ENCODE measurements at places on chromosomes 12 and 14.

GRCh38 chr12:99026332-99027054 is 381.4 kb downstream of the APAF1 start:
- H3K27ac ChIP-seq: no peak overlapping the region
- H3K27me3 ChIP-seq: peaks cover 4% of the 10 kb centered on the region
- no peaks in the 10 kb centered on the region for H3K4me1 ChIP-seq
- no peak for DNase-seq
- no peak overlapping the region for H3K4me3 ChIP-seq

GRCh38 chr12:80056845-80057244 is 42.5 kb upstream of the OTOGL start:
- H3K36me3 ChIP-seq: no peaks in the 10 kb centered on the region
- H3K27ac ChIP-seq: no peak overlapping the region
- no peaks in the 10 kb centered on the region for H3K4me1 ChIP-seq
- DNase-seq: no peak
- no peak overlapping the region for H3K4me3 ChIP-seq

DNA sequence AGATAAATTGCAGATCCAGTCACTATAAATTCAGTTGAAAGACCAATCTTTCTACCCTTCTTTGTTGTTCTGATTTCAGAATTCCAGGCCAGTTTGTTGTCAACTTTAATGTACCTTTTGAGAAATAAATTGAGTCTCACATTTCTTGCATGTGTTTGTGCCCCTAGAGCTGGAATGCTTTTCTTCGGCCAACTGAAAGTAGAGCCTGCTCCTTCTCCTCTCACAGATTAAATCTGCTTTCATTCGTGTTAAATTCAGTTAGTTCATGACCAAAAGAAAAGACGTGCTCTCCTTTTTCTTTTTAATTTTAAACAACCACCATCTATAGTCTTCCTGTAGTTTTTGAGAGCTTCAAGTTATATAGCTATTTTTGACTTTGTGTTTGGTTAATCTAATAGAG is 22.9 kb downstream of the SOCS2 start:
- H3K27me3 ChIP-seq: peaks cover 58% of the 10 kb centered on the region
- no peak for DNase-seq
- H3K36me3 ChIP-seq: peaks cover 2% of the 10 kb centered on the region
- peaks cover 16% of the 10 kb centered on the region for H3K4me1 ChIP-seq
- no peak overlapping the region for H3K4me3 ChIP-seq

GRCh38 chr14:68910540-68910939 is 68.6 kb downstream of the ACTN1 start:
- peaks cover 6% of the 10 kb centered on the region for H3K36me3 ChIP-seq
- H3K4me3 ChIP-seq: no peak overlapping the region
- no peaks in the 10 kb centered on the region for H3K27me3 ChIP-seq
- DNase-seq: no peak

- no peak overlapping the region for H3K4me3 ChIP-seq
- no peaks in the 10 kb centered on the region for H3K27me3 ChIP-seq
- H3K27ac ChIP-seq: no peak overlapping the region
Observed at GRCh38 chr12:11799502-11799873, 150.0 kb downstream of the ETV6 start.

- peaks cover 12% of the 10 kb centered on the region for H3K36me3 ChIP-seq
- H3K4me1 ChIP-seq: peaks cover 19% of the 10 kb centered on the region
- peak; percentile 10 for DNase-seq
Observed at GRCh38 chr14:102362084-102362483, 606 bp downstream of the CINP start.

- H3K4me1 ChIP-seq: no peaks in the 10 kb centered on the region
- peaks cover 1% of the 10 kb centered on the region for H3K27me3 ChIP-seq
- DNase-seq: no peak
- H3K27ac ChIP-seq: no peak overlapping the region
Observed at GRCh38 chr14:81682701-81683100, 149.0 kb upstream of the SEL1L start.

DNA sequence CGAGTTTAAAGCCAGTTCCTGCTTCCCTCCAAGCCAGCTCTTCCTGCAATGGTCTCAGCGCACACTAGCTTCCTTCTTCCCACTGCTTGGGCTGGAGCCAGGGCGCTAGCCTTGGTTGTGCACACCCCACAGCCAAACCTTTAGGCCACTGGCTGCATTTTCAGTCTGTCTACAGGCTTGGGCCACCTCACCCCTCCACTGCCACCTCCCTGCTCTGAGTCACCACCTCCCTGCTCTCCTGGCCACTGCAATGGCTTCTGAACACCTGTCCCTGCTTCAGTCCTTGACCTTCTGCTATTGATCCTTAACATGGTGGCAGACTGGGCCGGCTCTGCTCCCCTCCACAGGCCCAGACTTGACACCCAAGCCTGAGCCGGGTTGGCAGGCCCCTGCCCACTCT is 151.1 kb downstream of the RBM19 start:
- no peak overlapping the region for H3K4me3 ChIP-seq
- H3K27ac ChIP-seq: no peak overlapping the region
- H3K36me3 ChIP-seq: peaks cover 2% of the 10 kb centered on the region

DNA sequence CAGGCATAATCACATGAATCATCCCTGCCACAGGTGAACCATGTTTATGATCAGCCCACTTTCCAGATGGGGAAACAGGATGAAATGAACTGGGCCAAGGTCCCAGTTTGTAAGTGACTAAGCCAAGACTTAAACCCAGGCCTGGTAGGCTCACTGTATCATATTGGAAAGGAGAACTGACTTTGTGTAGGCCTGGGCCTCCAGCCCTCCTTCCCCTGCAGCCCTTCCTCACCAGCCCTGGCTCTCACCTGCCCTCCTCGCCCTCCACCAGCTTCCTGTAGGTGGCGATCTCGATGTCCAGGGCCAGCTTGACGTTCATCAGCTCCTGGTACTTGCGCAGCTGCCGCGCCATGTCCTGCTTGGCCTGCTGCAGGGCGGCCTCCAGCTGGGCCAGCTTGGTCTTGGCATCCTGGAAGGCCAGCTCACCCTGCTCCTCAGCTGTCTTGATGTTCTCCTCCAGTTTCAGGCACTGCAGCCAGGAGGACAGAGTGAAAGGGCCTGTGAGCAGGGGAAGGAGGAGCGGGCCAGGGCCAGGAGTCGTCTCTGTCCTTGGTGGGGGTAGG is 19.8 kb downstream of the KRT80 start:
- no peak overlapping the region for H3K4me3 ChIP-seq
- peak; percentile 37 for DNase-seq
- H3K27me3 ChIP-seq: no peaks in the 10 kb centered on the region
- no peak overlapping the region for H3K27ac ChIP-seq
- peaks cover 3% of the 10 kb centered on the region for H3K4me1 ChIP-seq
- H3K36me3 ChIP-seq: no peaks in the 10 kb centered on the region

DNA sequence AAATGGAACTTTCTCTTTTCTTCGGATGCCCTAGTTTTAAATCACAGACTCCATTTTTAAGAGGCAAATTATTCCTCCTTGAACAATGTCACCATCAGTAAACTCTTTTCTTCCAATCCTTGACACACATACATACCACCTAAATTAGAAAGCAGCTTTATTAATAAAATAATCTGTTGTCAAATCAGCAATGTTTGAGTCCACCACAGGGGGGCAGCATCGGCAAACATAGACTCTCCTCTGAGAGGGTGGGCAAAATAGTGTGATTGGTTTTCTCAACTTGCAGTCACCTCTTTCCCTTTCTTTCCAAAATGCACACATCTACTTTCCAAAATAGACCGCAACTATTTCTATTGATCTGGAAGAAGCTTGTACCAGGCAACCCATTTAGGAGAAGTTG is 438.4 kb upstream of the OR4E1 start:
- no peaks in the 10 kb centered on the region for H3K27me3 ChIP-seq
- peak; percentile 51 for DNase-seq
- H3K27ac ChIP-seq: peak overlapping the region; percentile 83
- peak overlapping the region; percentile 73 for H3K4me3 ChIP-seq
- peaks cover 30% of the 10 kb centered on the region for H3K4me1 ChIP-seq

GRCh38 chr14:68364792-68365192 is 428.1 kb downstream of the ZFP36L1 start:
- DNase-seq: no peak
- H3K27ac ChIP-seq: no peak overlapping the region
- H3K36me3 ChIP-seq: no peaks in the 10 kb centered on the region

GRCh38 chr12:22333713-22334409 is 646 bp downstream of the ST8SIA1 start:
- H3K36me3 ChIP-seq: no peaks in the 10 kb centered on the region
- DNase-seq: no peak
- H3K27me3 ChIP-seq: peaks cover 60% of the 10 kb centered on the region
- peaks cover 20% of the 10 kb centered on the region for H3K4me1 ChIP-seq

GRCh38 chr14:84465880-84466279 is 1064.1 kb upstream of the FLRT2 start:
- H3K36me3 ChIP-seq: no peaks in the 10 kb centered on the region
- no peaks in the 10 kb centered on the region for H3K4me1 ChIP-seq
- H3K27me3 ChIP-seq: no peaks in the 10 kb centered on the region
- no peak for DNase-seq

DNA sequence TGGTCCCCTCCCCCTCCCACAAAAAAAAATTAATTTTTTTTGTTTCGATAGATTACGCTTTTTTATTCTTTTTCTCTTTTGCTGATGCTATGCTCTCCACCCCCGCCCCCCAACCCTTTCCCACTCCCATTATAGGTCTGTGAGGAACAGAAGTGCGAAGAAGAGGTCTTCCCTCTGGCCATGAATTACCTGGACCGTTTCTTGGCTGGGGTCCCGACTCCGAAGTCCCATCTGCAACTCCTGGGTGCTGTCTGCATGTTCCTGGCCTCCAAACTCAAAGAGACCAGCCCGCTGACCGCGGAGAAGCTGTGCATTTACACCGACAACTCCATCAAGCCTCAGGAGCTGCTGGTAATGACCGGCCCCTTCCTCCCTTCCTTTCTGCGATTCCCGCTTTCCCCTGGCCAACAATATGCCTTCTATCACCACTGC is 2.3 kb downstream of the CCND2 start:
- H3K36me3 ChIP-seq: peaks cover 52% of the 10 kb centered on the region
- DNase-seq: no peak
- H3K4me1 ChIP-seq: peaks cover 47% of the 10 kb centered on the region

GRCh38 chr14:104105071-104105821 is 19.7 kb downstream of the ASPG start:
- no peaks in the 10 kb centered on the region for H3K27me3 ChIP-seq
- no peak for DNase-seq
- H3K4me3 ChIP-seq: no peak overlapping the region
- H3K27ac ChIP-seq: no peak overlapping the region
- H3K4me1 ChIP-seq: no peaks in the 10 kb centered on the region

GRCh38 chr14:58492044-58492443 is 64.5 kb downstream of the KIAA0586 start:
- no peak overlapping the region for H3K4me3 ChIP-seq
- no peak for DNase-seq
- H3K36me3 ChIP-seq: peaks cover 12% of the 10 kb centered on the region
- no peak overlapping the region for H3K27ac ChIP-seq

DNA sequence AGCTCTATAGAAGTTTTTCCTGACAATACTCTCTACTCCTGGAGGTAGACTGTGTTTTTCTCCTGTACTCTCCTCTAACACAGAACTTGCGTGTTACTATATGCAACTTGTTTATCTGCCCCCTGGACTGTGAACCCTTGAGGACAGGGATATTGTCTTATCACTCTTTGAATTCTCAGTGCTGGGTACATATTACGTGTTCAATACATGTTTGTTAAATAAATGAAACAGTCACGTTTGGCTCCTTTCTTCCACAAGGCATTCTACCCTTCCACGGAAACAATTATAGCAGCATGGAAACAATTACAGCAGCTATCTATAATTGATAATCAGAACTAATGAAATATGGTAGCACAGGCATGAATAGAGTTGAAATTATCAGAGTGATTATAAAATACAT is 50.7 kb downstream of the CRADD start:
- no peaks in the 10 kb centered on the region for H3K4me1 ChIP-seq
- no peaks in the 10 kb centered on the region for H3K36me3 ChIP-seq
- H3K27ac ChIP-seq: no peak overlapping the region
- no peak overlapping the region for H3K4me3 ChIP-seq
- no peak for DNase-seq

DNA sequence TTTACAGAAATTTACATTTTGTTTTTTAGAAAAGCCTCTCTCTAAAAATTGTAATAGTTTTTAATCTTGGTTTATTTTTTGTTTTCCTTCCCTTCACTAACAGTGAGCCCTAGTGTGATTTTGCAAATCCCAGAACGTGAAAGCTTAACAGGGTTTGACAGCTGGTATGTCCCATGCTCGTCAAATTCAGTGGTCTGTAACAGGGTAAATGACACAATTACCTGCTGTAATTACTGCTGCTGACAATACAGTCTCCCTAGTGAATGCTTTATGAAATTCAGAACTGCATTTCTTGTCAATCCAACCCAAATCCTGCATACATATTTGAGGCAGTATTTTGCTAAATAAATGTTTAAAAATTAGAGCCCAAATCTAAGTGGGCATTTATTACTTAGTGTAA is 249.2 kb downstream of the NELL2 start:
- no peaks in the 10 kb centered on the region for H3K27me3 ChIP-seq
- H3K27ac ChIP-seq: no peak overlapping the region
- no peak for DNase-seq
- H3K4me3 ChIP-seq: no peak overlapping the region
- H3K36me3 ChIP-seq: no peaks in the 10 kb centered on the region

DNA sequence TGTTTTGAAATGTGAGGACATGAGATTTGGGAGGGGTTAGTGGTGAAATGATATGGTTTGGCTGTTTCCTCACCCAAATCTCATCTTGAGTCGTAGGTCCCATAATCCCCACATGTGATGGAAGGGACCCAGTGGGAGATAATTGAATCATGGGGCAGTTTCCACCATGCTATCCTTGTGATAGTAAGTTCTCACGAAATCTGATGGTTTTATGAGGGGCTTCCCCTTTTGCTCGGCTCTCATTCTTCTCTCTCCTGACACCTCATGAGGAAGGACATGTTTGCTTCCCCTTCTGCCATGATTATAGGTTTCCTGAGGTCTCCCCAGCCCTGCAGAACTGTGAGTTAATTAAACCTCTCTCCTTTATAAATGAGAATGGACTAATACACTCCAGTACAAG is 18.0 kb downstream of the GALNT6 start:
- H3K27ac ChIP-seq: no peak overlapping the region
- H3K4me3 ChIP-seq: no peak overlapping the region
- H3K27me3 ChIP-seq: peaks cover 2% of the 10 kb centered on the region

DNA sequence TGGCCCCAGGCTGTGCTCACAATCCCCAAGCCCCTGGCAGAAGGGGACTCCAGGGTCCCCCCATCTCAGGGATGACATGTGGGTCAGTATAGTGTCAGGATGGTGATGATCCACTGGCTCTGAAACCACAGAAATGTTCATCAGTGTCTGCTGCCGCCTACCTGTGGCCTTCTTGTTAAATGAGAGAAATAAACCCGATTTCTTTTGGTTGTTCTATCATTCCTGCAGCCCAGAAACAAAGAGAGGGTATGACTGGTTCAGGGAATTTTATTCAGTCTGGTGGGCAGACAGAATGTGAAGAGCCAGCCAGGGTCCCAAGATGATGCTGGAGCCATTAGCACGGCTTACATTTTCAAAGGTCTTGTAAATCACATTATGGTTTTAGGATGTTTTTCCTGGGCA is 86.6 kb downstream of the CRADD start:
- no peaks in the 10 kb centered on the region for H3K27me3 ChIP-seq
- no peak overlapping the region for H3K27ac ChIP-seq
- no peak for DNase-seq
- H3K4me3 ChIP-seq: no peak overlapping the region

GRCh38 chr14:30848449-30849240 is 25.7 kb upstream of the COCH start:
- H3K27ac ChIP-seq: no peak overlapping the region
- no peaks in the 10 kb centered on the region for H3K4me1 ChIP-seq
- H3K4me3 ChIP-seq: no peak overlapping the region
- H3K27me3 ChIP-seq: peaks cover 41% of the 10 kb centered on the region
- no peak for DNase-seq
- H3K36me3 ChIP-seq: no peaks in the 10 kb centered on the region

Data from activated CD4-positive, alpha-beta T cell treated with anti-CD3 and anti-CD28 coated beads, Interleukin-2, amount 10 ng/mL, durations not matched to agents 7 days and 5 days (primary cell).